ENCODE measurements at places on chromosomes 3 and 15. TPM values are rescaled to one million over a fixed set of nuclear protein-coding genes. Genes with fewer than 3 reads are reported as not detected.

DNA sequence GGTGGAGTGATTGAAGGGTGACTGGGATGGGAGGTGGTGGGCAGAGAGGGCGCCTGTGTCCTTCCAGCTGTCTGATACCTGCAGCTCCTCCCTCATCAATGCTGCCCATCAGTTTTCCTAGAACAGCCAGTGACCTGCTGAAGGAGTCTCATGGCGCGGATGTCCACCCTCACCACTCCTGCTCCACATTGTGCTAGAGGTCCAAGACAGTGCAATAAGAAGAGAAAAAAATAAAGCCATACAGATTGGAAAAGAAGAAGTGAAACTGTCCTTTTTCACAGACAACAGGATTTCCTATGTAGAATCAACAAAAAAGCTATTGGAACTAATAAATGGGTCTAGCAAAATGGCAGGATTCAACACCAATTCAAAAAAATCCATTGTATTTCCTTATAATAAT is 7.4 kb downstream of the ZDHHC19 start:
- no peak overlapping the region for H3K4me3 ChIP-seq
- H3K27me3 ChIP-seq, result peaks cover 4% of the 10 kb centered on the region
- DNase-seq, result no peak
- no peak overlapping the region for H3K27ac ChIP-seq
- H3K4me1 ChIP-seq, result peaks cover 8% of the 10 kb centered on the region
- no peaks in the 10 kb centered on the region for H3K36me3 ChIP-seq

SH3GL3 gene
- not detected for total RNA-seq

DNA sequence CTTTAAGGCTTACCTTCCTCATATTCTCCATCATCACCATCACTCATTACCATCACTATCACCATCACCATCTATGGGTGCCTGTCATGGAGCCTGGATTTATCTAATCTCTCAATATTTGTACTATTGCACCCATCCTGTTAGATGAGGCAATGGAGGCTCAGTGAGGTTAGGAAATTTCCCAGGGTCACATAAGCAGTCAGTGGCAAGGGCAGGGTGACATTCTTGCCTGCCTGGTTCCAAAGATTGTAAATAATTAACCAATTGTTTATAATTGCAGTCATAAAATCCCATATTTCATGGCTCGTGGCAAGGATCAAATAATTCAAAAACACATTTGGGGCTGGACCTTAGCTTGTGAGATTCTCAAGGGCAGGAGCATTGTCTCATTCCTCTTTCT is 55.2 kb downstream of the MGLL start:
- H3K4me1 ChIP-seq, result peaks cover 10% of the 10 kb centered on the region
- no peak overlapping the region for H3K27ac ChIP-seq
- peaks cover 1% of the 10 kb centered on the region for H3K36me3 ChIP-seq
- H3K27me3 ChIP-seq, result peaks cover 2% of the 10 kb centered on the region
- no peak overlapping the region for H3K4me3 ChIP-seq

DNA sequence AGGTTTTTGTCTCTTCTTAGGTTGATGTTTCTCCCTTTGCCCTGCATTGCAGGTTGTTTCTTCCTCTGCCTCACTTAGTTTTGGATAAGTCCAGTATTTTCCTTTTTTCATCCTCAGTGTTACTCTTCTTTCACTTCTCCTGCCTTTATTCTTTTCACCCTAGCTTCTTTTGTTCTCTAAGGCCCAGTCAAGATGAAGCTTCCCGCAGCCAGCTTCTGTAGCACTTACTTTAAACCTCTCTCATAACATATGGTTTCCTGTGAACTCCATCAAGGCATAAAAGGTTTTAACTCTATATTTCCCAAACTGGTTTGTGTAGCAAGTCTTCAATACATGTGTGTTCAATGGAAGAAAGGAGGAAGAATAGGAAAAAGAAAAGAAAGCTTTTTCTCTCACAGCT is 54.1 kb downstream of the TP63 start:
- no peaks in the 10 kb centered on the region for H3K36me3 ChIP-seq
- DNase-seq, result no peak
- no peaks in the 10 kb centered on the region for H3K27me3 ChIP-seq
- H3K4me1 ChIP-seq, result peaks cover 15% of the 10 kb centered on the region
- no peak overlapping the region for H3K4me3 ChIP-seq
- H3K27ac ChIP-seq, result no peak overlapping the region

CAPN3 gene
- 1.8 TPM for total RNA-seq

MYO5A gene
- total RNA-seq, result 15.8 TPM

DNA sequence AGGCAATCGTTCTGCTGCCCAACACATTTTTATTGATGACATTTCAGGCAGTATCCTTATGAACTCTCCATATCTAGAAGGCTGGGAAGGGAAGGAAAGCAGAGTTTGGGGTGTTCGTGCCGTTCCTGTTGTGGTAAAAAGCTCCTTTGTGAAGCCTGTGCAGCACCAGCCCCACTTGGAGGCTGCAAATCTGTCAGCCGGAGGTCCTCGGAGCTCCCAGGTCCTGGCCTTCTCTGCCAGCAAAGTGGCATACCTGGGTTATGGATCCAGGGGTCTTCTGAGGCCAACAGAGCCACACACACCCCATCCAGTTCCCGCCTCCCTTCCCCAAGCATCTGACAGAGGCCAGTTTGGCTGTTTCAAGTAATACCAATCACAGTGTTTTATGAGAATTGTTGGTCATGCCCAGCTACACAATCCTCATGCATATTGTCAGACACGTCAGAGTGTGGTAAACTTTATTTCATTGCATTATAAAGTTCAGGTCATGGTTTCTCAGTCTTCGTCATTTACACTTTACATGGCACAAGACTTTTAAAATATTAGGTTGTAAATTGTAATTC is 15.9 kb upstream of the USP3 start:
- no peaks in the 10 kb centered on the region for H3K27me3 ChIP-seq
- no peak for DNase-seq
- H3K4me1 ChIP-seq, result peaks cover 53% of the 10 kb centered on the region
- H3K27ac ChIP-seq, result no peak overlapping the region
- H3K4me3 ChIP-seq, result no peak overlapping the region

DNA sequence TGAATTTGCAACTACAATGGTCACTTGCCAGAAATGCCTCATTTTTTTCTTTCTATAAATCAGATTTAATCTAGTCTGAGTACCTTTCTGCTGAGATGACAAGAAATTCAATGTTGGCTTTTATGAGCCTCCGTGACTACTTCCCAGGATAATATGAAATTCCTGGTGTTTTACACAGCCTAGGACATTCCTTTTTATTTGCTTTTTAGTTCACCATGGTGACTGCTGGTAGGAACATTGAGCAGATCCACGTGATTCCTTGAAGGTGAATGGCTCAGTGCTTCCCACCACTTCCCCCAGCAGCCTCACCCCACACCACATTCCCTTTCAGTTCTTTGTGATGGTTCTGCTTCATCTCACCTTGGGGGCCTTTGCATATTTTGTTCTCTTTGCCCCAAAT is 4.3 kb upstream of the NPTN start:
- DNase-seq, result no peak
- peaks cover 15% of the 10 kb centered on the region for H3K4me1 ChIP-seq
- no peaks in the 10 kb centered on the region for H3K36me3 ChIP-seq
- no peak overlapping the region for H3K27ac ChIP-seq

DNA sequence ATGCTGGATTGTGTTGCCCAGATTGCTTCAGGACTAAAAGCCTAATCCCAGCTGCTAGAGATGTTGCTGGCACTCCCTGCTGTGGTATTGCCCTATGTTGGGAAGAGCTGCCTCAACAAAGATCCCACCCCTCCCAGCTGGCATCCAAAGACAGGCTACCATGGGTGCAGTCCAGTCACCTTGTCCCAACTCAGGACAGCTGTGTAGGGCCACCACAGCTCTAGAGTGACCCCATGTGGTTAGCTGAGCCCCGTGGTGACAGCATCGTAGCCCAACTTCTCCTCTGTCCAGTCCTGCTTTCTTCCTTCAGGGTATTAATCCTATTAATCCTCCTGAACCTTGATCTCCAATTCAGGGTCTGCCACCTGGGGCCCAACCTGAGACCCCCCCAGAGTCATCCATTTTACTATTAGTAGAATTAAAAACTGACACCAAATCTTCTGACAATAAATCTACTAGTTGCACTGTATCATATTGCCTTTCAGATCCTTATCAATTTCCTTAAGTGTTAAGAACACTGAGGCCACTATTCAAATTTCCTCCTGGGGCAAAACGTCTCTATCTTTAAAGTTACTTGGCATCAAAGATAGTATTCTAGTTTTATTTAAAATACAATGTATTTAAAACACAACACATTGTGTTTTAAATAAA is 83.5 kb downstream of the AQP9 start:
- no peak overlapping the region for H3K27ac ChIP-seq
- no peak for DNase-seq
- no peaks in the 10 kb centered on the region for H3K4me1 ChIP-seq
- no peaks in the 10 kb centered on the region for H3K36me3 ChIP-seq
- H3K27me3 ChIP-seq, result peaks cover 4% of the 10 kb centered on the region

SAMMSON gene
- not detected for total RNA-seq

AP2M1 gene
- total RNA-seq, result 219 TPM
